ENCODE measurements at places on chromosomes 5 and 9.
A peak's percentile ranks its signal among the peaks of the same experiment; 100 is the strongest.

DNA sequence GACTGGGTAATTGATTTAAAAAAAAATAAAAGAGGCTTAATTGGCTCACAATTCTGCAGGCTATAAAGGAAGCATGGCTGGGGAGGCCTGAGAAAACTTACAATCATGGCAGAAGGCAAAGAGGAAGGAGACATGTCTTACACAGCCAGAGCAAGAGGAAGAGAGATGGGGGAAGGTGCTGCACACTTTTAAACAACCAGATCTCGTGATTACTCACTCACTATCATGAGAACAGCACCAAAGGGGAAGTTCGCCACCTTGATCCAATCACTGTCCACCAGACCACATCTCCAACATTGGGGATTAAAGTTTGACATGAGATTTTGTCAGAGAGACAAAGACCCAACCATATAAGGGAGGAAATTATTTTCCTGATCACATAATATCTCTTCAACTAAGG is 138.8 kb upstream of the NR4A3 start:
- no peak for DNase-seq

DNA sequence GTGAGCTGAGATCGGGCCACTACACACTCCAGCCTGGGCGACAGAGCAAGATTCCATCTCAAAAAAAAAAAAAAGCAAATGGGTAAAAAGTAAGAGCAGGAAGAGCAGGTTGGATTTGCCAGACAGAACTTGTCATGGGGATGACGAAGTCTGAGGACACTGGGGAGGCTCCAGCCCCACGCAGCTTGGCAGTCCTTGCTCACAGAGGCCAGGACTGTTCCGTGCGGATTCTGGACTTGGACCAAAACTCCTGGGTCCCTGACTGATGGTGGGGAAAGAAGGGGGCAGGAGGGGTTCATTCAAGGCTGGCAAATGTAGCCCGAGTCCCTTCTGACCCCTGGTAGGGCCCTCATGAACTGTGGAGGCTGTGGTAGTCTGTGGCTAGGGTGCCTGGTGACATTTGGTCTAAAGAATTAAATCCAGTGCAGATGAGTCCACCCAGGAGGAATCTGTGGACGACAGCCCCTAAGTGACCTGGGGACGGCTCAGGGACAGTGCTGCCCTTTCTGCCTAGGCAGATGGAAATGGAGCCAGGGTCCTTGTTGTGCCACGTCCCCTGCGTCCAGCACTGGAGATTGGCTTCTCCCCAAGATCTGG is 3.1 kb downstream of the FGD3 start:
- DNase-seq: no peak

DNA sequence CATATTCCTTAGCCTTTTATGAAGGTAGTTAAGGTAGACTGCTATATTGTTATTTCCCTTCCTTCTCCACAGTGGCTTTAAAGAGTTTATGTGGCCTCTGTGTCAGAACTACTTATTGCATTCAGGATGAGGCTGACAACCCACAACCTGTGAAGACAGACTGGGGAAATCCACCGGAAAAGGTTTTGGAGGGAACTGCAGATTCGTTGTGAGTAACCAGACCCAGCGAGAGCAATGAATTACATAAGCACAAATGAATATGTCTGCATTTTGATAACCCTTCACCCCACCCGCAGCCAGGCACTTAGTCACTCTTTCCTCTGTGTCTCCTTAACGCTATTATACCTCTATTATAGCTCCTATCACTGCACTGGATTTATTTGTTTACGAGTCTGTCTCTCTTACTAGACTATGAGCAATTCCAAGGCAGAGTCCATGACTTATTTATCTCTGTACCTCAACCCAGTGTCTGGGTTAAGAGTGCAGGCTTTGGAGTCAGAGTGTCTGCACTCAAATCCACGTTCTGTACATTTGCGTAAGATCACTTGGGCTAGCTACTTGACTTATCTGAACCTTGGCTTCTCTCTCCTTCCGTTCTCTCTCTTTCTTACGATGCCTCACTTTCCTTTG is 19.2 kb downstream of the KCTD16 start:
- peak; percentile 79 for DNase-seq

DNA sequence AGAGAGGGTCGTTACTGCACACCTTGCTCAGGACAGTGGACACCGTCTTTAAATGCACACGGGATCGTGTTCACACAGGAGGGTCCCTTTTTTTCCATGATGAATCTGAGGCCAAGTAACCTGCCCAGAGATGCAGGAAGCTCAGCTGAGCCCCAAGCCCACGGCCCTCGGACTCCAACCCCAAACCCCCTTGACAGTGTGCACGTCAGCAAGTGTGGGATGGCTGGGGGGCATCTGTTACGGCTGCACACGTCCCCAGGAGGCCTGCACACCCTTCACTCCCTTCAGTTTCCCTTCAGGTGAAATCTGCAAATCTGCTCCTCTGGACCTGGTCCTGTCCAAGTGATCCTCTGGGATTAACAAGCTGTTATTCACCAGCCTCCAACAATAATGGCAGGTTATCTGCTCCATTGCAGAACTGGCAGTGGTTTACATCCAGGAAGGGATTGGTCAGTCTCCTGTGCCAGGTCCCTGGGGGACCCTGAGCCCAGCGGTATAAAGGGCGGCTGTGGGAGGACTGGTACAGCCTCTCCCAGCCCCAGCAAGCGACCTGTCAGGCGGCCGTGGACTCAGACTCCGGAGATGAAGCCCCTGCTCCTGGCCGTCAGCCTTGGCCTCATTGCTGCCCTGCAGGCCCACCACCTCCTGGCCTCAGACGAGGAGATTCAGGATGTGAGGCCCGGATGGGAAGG is at the start of gene LCN1:
TSS of gene LCN1 (plus strand) at position 525 of the 692 bp plus-strand sequence. CDS start at position 583, 58 bp downstream.
- no peak for DNase-seq

DNA sequence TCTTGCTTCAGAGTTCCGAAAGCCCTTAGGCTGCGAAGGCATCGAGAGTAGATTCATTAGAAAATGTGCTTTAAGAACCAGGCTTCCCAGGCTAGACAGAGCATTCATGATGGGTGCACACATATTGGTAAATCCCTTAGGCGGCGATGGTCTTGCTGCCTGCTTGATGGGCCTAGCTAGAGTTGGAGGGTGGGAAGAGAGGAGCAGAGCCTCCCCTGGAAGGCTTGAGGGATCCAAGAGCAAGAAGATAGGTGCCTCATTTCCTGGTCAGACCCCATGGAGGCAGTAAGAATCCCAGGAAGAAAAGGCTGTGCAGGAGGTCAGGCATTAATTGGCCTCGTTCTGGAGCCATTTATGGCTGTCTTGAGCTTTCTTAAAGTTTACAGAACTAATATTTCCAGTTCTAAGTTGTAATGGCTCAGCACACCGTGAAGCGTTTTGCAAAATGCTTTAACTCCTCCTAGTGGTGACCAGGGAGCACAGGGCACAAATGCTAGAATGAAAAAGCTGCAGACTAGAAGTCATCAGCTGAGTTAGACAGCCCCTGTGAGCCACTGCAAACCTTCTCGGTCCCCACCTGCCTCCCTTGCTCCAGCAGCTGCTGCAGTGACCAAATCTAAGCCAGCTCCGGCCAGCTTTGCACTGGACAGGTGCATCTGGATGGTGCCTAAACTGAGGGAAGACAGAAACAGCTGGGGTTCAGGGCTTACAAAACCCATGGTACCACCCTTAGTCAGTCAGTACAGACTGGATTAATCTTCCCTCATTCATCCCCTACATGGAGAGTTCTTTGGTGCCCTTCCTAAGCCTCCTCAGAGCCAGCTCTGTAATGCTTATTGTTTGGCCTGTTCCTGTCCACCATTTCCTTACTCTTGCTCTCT is 14.7 kb downstream of the SLC45A2 start:
- DNase-seq: peak; percentile 20

DNA sequence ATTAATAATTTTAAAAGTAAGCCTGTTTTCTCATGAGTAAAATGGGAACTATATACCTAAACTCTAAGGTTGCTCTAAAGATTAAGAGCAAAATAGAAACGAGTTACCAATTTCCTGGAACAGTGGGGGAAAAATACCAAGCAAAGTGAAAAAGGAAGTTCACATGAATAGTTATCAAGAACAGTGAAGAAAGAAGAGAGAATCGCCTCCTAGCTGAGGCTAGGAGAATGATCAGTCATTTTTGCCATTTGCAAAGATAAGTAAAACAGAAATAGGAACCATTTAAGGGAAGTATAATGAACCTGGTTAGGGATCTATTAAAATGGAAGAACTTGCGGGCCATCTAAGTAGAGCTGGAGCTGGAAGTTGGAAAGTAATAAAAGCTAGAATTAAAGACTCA is 50.7 kb downstream of the P4HA2 start:
- no peak for DNase-seq

DNA sequence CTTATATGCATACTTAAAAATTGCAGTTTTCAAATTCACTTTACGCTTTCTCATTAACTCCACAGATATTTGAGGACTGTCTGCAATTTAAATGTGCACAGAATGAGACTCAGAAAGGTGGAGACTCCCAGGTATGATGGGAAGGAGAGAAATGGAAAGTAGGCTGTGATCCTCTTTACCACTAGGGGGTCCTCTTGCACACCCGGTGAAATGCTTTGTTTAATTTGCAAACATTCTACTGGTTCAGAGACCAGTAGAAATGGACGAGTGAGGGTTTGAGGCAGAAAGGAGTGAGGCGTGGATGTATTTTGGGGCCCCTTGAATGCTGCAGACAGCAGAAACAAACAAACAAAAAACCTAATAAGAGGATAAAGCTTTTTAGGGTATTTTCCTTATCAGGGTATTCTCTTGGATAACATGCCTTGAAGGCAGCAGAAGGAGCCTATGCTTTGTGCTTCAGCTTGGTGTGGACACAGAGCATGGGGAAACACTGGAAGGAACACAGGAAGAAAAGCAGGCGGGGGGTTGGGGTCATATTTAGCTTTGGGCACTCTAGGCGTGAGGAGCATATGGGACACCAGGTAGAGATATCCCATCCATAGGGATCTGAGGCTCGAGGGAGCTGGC is 410.1 kb downstream of the DMRT2 start:
- DNase-seq: no peak

GRCh38 chr5:11780641-11781345 is 123.5 kb downstream of the CTNND2 start:
- DNase-seq: no peak

- DNase-seq: no peak
Measured at GRCh38 chr5:145780982-145781381, 54.2 kb downstream of the PRELID2 start.

DNA sequence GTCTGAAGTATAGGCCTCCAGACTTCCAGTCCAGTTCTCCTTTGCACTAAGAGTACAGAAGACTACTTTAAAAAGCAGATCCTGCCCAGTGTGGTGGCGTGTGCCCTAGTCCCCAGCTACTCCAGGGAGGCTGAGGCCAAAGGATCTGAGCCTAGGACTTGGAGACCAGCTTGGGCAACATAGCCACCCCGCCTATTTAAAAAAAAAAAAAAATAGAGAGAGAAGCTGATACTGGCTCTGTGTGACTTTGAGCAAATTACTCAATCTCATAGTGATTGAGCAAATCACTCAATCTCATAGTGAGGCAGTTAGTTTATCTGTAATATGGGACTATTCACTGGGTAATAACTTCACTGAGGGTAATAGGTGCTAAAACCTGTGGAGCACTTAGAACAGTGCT is 43.6 kb upstream of the KDM4C start:
- no peak for DNase-seq

DNA sequence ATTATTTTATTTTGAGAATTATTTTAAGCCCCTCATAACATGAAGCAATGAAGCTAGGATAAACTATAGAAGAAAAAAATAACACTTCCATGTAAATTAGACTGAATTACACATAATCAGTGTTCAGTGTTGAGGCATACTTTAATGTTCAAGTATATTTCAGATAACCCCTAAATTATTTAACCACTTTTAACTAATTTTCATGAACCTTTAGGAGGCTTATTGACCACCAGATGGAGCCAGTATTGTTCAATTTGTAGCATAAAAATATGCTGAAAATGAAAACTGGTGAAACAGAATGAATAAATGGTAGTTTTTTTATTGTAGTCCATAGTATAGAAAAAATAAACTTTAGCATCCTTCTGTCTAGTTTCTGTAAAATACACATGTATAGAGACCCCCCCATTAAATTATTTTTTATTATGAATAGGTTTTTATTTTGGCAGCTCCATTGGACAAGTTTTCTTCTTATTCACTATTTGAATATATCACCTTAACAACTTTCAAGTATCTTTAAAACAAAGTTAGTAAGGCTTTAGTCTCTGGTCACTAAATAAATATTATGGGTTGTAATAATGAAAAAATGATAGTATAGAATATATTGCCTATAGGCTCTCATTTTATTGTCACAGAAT is 190.1 kb downstream of the CWC27 start:
- no peak for DNase-seq

GRCh38 chr9:125649315-125649714 is 57.7 kb downstream of the MAPKAP1 start:
- no peak for DNase-seq

- DNase-seq: no peak
Measured at GRCh38 chr9:116027511-116027910, 126.1 kb upstream of the PAPPA start.

All from activated T-cell treated with anti-CD3 and anti-CD28 coated beads, Interleukin-2, amount 50 U/mL, for 72 hours (primary cell).